ENCODE measurements at places on chromosomes 4 and X. TPM values are rescaled to one million over a fixed set of nuclear protein-coding genes. Genes with fewer than 3 reads are reported as not detected.

WAS gene
- total RNA-seq: 0.52 TPM

BRS3 gene
- total RNA-seq: not detected

MAGED4B gene
- total RNA-seq: 10.2 TPM

GIMD1 gene
- not detected for total RNA-seq

CLGN gene
- total RNA-seq: 4.5 TPM

ALAS2 gene
- total RNA-seq: not detected

ARAP2 gene
- 0.47 TPM for total RNA-seq

TRAM1L1 gene
- total RNA-seq: 0.49 TPM

ANK2 gene
- total RNA-seq: 0.68 TPM

LRP2BP gene
- total RNA-seq: 0.08 TPM

ENPP6 gene
- total RNA-seq: not detected

AKAP4 gene
- 0.14 TPM for total RNA-seq

UGT2B10 gene
- not detected for total RNA-seq

SPANXA1 gene
- total RNA-seq: 0.24 TPM

GLUD2 gene
- 2.2 TPM for total RNA-seq

PRSS12 gene
- 0.31 TPM for total RNA-seq

CDX4 gene
- not detected for total RNA-seq

UGT2B11 gene
- 0.11 TPM for total RNA-seq

SRPX2 gene
- 2.6 TPM for total RNA-seq

GPR50 gene
- 0.20 TPM for total RNA-seq
